ENCODE measurements at places on chromosomes 5 and 9.

- no peak for DNase-seq
Observed at GRCh38 chr5:82346399-82347165, 68.4 kb upstream of the RPS23 start.

DNA sequence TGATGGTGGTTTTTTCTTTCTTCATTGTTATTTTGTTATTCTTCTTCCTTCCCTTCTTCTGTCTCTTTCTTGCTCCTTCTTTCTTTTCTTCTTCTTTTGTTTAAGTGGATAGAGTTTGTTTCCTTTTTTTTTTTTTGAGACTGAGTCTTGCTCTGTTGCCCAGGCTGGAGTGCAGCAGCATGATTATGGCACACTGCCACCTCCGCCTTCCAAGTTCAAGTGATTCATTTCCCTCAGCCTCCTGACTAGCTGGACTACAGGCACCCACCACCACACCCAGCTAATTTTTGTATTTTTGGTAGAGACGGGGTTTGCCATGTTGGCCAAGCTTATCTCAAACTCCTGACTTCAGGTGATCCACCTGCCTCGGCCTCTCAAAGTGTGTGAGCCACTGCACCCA, 40.3 kb downstream of the JAK2 start:
- no peak for DNase-seq

DNA sequence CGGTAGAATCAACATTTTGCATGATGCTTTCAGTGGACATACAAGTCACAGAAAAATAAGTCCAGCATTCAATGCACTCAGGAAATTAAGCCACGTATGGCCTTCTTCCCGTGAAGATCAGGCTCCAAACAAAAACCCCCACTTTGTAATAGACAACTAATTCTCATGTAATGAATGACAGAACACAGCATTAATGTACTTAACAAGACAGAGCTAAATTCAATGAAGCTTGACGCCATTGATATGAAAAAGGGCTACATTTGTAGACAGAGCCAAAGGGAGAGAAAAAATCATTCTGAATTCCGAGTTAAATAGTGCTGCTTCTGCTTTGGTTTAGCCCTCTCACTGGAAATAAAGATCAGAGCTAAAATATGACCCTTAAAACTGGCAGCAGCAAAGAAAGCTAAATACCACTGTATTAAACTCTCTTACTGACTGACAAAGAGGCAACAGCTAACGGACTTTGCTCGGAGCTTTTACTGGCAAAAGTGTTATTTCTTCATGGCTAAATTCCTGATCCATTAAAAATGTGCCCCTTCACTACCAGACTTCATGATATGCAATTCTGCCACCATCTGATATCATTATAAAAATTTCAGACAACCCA, 250.5 kb downstream of the BNC2 start:
- no peak for DNase-seq

DNA sequence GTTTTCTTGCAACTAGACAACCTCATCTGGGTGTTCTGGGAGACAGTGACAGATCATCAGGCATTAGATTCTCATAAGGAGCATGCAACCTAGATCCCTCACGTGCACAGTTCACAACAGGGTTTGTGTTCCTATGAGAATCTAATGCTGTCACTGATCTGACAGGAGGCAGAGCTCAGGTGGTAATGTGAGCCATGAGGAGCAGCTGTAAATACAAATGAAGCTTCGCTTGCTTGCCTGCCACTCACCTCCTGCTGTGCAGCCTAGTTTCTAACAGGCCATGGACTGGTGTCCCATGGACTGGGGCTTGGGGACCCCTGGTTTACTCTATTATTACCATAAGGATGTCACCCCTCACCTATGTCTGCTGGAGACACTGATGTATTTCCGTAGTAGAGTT, 166.8 kb downstream of the PSAT1 start:
- no peak for DNase-seq

DNA sequence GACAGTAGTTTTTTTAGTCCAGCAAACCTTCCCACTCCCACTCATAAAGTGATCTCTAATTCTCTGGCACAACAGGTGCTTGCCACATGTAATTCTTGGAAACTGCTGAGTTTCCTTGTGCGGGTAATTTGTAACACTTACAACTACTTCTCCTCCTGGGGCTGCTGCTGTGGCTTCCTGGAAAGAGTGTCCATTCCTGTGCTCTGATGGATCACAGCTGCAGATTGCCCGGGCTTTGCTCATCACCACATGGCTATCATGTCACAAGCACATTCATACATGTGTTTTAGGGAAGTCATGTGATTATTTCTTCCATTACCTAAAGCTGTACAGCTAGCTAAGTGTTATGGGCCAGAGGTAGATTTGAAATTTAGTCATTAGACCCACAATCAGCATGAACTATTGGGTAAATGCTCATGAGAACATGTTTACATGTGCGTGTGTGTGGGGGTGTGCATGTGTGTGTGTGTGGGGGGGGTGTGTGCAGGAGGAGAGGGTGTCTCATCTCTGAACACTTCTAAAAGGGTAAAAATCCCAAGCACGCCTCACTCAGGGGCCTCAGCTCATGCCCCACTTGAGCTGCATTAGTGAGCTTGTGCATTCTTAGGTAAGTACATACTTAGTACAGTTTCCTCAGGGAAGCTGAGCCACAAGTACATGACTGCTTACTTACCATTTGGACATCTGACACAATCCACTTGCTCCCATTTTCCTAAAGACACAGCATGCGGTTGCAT, 118.1 kb upstream of the CCDC112 start:
- DNase-seq: no peak

- DNase-seq: no peak
Observed at GRCh38 chr9:76592974-76593347, 134.0 kb downstream of the GCNT1 start.

DNA sequence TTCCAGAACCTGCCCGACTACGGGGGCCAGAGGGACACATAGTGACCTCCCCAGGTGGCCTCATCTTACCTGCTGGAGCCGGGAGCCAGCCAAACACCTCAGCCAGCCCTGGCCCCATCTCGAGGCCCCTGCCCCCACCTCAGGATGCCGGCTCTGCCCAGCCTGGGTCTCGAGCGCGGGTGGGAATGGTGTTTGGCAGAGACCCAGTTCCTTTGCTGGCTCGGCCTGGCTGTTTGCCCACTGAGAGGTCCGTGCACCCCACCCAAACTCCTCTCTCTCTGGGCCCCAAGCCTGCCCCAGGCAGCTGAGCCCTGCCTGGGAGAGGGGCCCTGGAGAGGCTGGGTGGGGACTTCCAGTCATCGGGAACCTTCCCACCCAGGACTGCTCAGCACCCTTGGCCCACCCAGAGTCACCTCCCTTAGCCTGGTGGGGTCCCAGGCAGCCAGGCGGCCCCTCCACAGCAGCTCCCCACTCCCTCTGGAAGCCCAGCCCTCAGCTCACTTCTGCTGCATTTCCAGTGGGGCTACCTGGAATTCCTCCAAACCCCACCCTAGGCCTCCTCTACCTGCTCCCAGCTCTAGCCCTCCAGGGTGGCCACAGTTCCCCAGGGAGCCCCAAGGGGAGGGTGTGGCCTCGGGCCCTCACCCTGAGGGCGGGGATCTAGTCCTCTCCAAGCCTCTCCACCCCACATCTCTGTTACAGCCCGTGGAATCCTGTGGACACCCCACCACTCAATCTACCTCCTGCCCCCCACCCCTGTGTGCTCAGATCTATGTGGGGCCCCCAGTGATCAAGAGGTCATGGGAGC, 42.4 kb upstream of the UBAC1 start:
- DNase-seq: no peak

DNA sequence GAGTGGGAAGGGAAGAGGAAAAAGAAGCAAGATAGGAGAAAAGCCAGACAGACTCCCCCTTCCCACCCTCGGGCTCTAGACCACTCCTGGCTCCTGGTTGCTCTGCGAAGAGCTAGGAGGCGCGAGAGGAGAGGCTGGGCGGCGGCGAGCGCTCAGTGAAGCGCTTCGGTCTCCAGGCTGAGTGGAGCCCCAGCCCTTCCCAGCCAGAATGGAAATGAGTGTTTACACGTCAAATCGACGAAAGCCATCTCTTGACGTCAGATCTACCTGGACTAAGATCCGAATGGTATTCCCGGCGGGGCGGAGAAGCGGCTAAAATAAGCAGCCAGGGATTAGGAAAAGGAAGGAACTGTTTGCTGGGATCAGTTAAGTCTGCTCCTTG, at the start of gene PCSK1:
Gene PCSK1, minus strand, starts transcription at position 183 of the 382 bp plus-strand sequence. CDS start 206 bp downstream, outside the sequence.
- no peak for DNase-seq

GRCh38 chr9:84138541-84138940, 157.9 kb downstream of the RMI1 start:
- no peak for DNase-seq

- DNase-seq: no peak
Observed at GRCh38 chr9:97900738-97901565, 21.3 kb downstream of the TRMO start.

DNA sequence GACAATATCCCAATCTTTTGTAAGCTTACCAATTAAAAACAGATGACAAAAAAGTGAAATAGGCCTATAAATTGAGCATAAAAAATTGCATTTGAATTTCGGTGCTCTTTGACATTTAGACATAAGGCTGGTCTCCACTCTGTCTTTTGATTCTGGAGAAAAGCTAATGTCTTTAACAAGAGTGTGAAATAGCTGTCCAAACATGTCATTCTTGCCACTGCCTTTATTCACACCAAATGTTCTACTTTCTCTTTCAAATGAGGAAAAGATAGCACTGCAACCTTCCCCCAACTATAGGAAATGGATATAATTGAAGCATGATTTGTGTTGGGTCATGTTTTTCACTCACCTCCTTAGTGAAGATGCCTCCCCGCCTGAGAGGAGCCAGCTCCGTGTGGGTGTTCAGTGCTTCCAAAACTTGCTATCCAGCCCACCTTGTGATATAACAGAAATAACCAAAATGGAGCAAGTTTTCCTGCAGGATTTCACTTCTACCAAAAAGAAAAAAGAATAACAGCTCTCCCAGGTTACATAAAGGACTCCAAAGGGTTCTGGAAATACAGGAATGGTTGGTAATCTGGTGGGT, 55.2 kb upstream of the STK32A start:
- no peak for DNase-seq

DNA sequence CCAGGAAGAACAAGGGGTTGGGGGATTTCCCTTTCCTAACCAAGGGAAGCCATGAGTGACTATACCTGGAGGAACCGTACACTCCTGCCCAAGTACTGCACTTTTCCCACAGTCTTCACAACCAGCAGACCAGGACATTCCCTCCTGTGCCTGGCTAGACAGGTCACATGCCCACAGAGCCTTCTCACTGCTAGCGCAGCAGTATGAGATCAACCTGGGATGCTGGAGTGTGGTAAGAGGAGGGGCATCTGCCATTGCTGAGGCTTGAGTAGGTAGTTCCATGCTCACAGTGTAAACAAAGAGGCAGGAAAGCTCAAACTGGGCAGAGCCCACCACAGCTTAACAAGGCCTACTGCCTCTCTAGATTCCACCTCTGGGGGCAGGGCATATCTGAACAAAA, 35.9 kb downstream of the SAXO1 start:
- DNase-seq: no peak

GRCh38 chr9:33202552-33203201, 35.5 kb upstream of the B4GALT1 start:
- no peak for DNase-seq

DNA sequence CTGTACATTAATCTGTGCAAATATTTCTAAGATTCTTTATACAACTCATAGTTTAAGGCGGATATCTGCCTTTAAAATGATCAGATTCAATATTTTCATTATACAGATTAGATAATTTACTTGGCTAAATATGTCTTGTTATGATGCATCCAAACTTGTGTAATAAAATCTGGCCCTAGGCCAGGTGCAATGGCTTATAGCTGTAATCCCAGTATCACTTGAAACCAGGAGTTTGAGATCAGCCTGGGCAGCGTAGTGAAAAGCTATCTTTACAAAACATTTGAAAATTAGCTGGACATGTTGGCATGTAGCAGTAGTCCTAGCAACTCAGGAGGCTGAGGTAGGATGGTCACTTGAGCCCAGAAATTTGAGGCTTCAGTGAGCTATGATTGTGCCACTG, 2002.2 kb upstream of the ACO1 start:
- no peak for DNase-seq

- no peak for DNase-seq
Observed at GRCh38 chr9:113463418-113464285, at the start of gene RGS3. TSS of gene RGS3 (plus strand) at chr9:113463727. CDS start at chr9:113463803, 76 bp downstream.

- DNase-seq: no peak
Observed at GRCh38 chr5:38878391-38879077, 32.7 kb downstream of the OSMR start.

- no peak for DNase-seq
Observed at GRCh38 chr9:92406477-92406876, 2.1 kb upstream of the OGN start.

DNA sequence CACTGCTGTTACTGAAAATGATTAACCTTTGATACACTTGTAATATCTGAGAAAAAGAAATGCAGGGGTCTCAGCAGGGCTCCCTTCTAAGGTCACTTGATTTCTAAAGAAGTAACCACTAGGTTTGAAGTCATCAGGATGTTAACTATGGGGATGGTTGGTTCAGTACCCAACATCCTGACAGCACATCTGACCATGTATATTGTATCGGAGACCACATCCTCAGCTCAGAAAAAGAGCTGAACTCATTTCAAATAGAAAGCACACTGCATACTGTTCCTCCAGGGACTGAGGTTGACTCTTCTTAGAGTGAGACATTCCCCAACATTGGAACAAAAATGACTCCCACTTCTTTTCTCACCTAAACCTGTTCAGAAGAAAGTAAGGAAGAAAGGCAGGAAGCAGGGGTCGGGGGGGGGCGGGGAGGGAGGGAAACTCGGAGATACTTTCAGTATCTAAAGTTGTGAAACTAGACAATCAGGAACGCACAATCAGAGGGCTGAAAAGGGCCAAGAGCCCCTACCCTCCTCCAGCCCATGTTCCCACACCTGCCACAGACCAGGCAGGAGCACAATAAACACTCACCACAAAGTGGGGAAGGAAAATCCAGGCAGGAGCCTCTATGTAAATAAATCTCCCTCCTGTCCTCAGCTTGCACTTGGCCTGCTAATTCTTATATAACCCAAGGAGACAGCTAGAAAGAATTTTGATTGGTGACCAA, 730 bp upstream of the GZMA start:
- no peak for DNase-seq

GRCh38 chr9:20930836-20931235, 100.6 kb downstream of the HACD4 start:
- no peak for DNase-seq

GRCh38 chr5:132198571-132198970, 29.1 kb downstream of the P4HA2 start:
- DNase-seq: no peak

DNA sequence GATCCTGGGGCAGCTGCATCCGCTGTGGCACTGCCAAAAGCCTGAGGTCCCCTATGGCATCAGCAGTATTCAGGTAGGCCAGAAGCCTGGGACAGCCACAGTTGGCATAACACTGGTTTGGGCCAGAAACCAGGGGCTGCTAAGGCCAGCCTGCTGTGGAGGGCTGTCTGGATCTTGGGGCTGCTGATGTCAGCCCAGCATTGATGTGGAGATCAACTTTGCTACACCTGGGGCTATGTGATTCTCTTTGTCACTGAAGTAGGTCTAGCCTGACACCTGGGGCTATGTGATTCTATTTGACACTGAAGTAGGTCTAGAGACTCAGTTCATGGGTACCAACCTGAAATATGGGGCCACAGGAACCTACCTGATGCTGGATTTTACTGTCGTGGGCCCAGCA, 411.5 kb downstream of the RASEF start:
- no peak for DNase-seq

- DNase-seq: no peak
Observed at GRCh38 chr9:27527702-27528075, 1.9 kb downstream of the MOB3B start.

- DNase-seq: no peak
Observed at GRCh38 chr5:143569213-143569701, 165.8 kb upstream of the NR3C1 start.

All from activated CD4-positive, alpha-beta T cell treated with anti-CD3 and anti-CD28 coated beads for 24 hours (primary cell).